Iris pigment epithelial cell (primary cell): ENCODE measurements at places on chromosomes 2 and 18.

GRCh38 chr2:206670531-206671319 is 28.4 kb downstream of the FAM237A start:
- no peak for DNase-seq

- peak; percentile 83 for DNase-seq
Measured at GRCh38 chr18:12606592-12607315, 51.2 kb downstream of the SPIRE1 start.

DNA sequence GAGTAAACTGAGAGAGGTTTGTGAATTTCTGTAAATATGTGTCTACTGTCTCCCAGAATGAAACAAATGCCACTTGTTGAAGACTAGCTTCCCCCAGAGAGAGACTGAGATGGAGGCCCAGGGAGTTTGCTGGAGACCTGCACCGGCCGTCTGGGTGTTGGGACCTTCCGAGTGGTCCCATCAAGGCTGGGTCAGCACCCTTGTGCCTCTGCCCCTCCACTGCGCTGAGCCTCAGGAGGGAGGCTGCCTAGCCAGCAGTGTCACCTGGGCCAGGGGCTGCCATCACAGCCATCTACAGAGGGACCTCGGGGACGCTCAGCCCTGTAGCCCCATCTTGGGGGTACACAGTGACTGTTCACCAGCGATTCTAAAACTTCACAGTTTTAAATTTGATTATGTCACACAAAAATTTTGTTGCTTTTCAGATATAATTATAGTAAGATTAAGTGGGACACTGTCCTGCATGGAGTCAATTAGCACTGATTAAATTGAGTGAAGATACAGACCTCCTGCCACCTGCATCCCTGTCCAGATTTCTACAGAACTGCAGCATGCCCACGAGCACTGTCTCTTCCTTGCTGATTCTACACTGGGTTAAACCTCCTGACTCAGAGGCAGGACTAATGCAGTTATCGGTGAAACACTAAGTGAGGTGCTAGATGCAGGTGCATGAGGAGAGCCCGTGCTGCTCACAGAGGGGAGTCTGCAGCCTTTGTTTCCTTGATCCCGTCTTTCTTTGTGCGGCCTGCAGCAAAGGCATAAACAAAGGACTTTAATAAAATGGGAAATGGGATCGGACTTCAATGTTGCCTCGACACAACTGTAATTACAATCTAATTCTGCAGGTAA is 50.5 kb downstream of the TMEM18 start:
- DNase-seq, result no peak

GRCh38 chr18:30177056-30177455 is 865.5 kb downstream of the DSC3 start:
- DNase-seq, result peak; percentile 52

DNA sequence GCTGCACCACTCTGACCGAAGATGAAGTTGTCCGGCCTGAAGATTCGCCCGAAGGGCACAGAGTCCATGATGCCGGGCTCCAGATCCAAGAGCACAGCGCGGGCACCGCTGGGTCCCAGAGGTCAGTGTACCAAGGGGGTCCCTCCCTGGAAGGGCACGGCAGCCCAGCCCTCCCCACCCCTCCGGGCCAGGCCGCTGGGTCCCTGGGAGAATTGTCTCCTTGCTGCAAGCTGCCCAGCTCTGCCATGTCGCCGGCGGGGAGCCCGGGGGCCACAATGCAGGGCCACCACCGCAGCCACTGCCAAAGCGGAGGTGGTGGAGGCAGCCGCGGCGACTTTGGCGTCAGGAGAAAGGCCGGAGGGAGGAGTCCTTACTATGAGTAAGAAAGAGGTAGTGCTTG is 189.5 kb upstream of the CYRIA start:
- no peak for DNase-seq

DNA sequence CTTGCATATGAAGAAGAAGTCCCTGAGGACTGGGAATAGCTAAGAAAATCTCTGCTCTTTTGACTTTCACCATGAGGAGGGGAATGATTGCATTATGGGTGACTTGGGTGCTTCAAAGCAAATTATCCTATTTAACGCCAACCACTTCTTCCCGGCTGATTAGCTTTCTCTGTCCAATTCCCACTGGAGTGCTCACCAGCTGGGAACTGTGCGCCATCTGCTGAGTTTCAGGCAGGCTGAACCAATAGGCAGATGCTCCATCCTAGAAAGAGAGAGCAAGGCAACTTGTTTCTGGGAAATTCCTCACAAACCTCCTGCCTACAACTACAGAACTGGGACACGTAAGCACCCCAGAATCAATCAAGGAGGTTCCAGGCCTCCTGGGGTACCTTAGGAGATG is 49.4 kb downstream of the POLE4 start:
- no peak for DNase-seq

GRCh38 chr18:63161032-63161760 is 158.4 kb downstream of the BCL2 start:
- DNase-seq, result no peak

DNA sequence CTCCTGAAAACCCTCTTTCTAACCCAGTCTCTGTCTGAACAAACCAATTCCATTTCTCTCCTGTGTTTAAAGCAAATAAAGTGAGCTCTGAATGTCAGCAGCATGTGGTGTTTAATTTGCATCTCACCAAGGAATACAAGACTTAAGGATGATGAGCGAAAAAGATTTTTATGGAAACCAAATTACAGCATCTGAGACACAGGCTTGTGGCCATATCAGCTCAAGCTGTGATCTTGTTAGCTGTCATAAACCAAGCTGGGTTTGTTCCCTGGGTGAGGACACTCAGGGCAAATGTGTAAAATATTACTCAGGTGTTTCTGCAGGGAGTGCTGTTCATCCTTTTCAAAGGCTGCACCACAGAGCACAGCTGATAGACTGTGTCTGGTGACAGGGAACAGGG is 129.3 kb upstream of the REV1 start:
- no peak for DNase-seq

DNA sequence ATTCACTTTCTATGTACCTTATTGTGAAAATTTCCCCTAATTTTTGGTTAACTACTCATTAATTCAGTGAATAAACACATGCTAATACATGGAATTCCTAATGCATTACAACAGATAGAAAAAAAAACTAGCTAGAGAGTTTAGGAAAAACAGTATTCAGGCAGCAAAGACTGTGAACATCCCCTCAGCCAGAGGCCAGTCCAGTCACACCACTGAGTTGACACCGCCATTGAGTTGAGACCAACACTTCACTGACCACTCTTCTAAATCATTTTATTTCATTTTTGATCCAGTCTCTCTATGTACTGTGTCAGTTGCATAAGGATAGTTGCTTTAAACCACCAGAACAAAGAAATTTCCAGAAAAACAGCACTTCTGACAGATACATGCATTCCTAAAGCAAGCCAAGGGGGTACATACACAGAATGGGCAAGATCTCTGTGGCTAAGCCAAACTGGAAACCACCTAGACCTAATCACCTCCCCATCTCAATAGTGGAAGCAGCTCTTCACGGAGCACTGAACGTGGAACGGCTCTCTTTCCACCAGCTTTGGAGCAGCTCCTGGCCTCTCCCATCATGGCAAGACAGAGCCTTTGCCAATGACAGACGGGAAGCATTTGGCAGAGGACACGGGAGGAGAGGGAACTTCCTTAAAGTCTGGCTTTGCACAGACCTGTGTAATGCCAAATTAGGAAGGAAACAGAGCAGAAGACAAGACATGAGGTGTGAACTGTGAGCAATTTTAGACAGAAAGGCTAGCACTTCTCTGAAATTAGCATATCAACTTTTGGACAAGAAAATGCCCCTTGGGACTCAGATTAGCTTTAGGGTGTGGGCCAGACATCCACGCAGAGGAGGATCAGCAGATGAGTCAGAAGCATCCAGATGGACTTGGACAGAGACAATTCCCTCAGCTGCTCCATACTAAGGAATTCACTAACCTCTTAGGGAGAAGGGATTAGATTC is 36.4 kb downstream of the CACNB4 start:
- peak; percentile 50 for DNase-seq

- no peak for DNase-seq
Measured at GRCh38 chr2:108918941-108919341, 70.1 kb downstream of the EDAR start.

GRCh38 chr2:22248851-22249250 is 1125.1 kb downstream of the TDRD15 start:
- DNase-seq, result no peak

- peak; percentile 53 for DNase-seq
Measured at GRCh38 chr2:37168217-37168981, 11.6 kb upstream of the EIF2AK2 start.

- DNase-seq, result no peak
Measured at GRCh38 chr2:75564713-75565359, 4.1 kb upstream of the EVA1A start.

DNA sequence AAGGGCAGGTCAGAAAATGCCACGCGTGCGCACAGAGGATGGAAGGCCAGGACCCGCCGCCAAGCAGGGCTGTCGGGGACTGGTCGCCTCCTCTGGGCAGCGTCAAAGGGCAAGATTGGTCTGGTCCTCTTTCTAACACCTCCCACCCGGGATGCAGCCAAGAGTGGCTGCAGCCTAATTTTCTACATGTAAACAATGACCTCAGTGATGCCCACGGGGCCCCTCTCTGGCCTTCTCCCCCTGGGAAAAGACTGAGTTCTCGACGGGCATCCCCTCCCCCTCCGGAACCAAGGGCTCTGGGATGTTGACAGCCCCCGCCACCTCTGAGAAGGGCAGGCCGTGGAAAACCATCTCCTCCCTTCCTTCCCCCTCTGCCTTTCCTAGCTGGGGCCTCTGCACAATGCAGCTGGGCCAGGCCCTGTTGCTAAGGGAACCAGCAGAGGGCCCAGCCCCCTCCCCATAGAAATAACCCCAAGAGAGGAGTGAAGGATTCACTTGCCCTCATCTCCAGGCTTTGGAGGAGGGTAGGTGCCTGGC is 80.0 kb upstream of the ZNF532 start:
- no peak for DNase-seq

DNA sequence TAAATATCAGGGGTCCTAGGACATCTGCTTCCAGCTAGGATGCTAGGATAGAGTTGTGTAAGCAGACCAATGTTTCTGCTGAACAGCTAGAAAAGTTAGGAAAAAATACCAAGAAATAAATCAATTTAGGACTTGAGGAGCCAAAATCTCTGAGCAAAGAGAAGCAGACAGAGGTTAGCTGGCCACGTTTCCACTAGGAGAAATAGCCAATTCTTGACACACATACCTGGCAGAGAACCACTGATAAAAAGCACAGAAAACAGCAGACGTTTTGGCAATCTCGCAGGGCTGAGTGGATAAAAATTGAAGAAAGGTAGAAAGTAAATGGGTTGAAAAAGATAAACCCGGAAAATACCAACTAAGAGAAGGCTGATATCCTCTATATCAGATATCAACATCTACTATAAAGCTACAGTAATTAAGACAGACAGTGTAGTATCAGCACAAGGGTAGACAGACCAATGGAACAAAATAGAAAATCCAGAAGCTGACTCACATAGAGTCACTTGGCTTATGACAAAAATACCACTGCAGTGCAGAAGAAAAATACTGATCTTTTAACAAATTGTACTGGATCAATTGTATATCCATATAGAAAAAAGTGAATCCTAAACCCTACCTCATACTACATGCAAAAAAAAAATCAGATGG is 306.1 kb upstream of the KLHL29 start:
- no peak for DNase-seq

DNA sequence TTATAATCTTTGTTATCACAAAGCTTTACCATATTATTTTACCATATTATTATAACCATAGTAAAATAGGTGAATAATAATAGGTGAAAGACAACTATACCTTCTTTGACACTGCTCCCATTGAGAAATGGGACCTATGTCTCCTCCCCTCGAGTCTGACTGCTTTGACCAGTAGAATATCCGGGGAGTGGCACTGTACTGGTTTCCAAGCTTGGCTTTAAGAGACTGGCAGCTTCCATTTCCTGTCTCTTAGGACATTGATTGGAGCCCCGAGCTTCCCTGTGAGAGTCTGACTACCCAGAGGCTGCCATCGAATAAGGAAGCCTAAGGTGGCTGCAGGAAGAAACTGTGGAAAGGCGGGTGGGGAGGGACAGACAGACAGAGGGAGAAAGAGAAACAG is 40.1 kb upstream of the PLEKHM3 start:
- DNase-seq, result no peak

DNA sequence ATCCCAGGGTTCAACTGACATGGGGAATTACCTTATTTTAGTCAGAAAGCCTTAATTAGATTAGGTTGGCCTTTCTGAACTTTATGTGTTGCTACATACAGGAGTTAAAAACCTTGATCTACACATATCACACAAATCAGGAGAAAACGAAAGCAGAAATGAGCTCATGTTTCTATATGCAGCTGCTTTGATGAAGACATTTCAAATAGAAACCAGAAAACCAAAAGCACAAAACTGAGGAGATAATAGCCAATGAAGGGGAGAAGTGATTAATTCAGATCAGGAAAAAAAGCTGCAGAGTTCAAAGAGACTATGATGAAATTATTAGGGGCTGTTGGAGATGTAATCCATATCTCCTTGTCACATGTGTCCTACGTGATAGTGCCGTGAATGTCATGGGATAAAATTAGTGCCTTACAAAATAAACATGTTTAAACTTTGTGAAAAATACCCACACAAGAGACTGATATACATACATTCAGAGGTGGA is 255.0 kb downstream of the CAMKMT start:
- DNase-seq, result peak; percentile 12

DNA sequence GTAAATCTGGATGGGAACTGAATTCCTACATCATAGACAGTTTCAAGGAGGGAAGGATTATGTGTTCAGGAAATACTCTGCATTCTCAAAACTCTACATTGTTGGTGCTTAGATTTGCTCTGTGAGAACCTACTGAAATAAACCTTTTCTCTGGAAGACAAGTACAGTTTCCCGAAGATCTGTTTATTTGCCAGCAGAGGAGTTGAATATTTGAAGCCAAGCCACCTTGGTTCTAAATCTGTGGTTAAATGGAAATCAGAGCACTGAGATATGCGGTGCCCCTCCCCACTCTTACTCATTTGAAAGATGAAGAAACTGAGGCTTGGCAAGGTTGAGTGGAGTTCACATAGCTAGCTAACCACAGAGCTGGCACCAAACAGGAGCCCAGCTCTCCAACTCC is 146.3 kb upstream of the CTAGE1 start:
- peak; percentile 95 for DNase-seq

- DNase-seq, result no peak
Measured at GRCh38 chr2:205139822-205140463, 542.4 kb upstream of the NRP2 start.

DNA sequence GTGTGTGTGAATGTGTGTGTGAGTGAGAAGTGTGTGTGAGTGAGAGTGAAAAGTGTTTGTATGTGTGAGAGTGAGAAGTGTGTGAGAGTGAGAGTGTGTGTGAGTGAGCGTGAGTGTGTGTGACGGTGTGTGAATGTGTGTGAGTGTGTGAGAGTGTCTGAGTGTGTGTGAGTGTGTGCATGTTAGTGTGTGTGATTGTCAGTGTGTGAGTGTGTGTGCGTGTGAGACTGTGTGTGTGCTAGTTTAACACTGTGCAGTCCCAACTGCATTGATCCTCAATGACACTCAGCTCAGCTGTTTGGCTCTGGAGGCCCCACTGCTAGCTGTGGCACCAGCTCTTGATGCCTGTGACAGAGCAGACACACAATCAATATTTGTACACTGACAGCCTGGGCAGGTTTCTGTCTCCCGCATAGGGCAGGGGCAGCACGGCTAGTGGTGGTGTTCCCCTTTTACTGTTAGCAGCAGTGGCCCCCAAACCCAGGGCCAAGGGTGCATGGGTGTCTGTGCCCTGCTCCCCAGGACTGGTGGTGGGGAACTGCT is 135.0 kb downstream of the INHBB start:
- DNase-seq, result no peak
